ENCODE measurements at places on chromosomes 5 and 9.

- DNase-seq: no peak
Observed at GRCh38 chr5:132057498-132058255, 2.8 kb upstream of the IL3 start.

- no peak for DNase-seq
Observed at GRCh38 chr5:32869216-32869615, 158.1 kb downstream of the NPR3 start.

DNA sequence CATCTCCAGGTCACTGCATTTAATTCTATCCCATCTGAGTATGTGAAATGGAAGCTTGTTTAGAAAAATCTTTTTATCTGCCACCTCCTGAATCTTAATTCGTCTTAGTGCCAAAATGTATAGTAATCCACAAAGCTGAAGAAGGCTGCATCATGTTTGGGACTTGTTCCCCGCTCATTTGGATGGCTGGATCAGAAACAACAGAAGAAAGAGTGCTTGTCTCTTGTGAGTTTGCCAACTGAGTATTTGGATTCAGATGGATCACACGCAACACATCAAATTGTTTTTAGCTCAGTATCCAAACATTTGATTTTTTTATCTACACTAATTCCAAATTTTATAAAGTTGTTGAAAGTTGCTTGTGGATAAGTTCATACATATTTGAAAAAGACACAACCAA lies 197.2 kb upstream of the PAPPA start:
- no peak for DNase-seq

DNA sequence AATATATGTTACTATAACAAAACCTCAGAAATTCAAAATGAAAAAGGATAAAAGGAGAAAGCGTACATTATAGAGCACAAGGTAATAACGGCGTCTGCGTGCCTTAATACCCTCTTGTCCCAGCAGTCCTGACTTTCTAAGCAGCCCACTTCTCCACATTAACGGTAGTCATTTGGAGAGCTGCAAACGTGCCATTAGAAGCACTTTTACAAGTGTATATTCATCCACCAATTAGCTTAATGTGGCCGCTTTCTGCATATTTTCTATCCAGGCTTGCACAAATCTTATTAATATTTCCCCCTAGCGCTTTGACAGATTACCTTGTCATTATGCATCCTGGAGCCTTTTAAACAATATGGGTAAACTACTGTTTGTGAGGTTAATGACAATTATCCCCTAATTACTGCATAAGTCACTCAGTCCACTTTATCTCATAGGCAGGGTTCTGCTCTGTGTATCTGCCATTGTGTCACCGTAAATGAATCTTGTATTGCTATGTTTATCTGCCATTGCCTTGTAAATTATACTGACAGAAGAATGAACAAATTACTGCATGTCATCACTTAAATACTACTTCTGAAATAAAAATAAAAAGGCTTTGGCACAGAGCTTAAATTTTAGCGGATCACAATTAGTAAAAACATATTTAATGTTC lies 421.3 kb downstream of the BNC2 start:
- no peak for DNase-seq

DNA sequence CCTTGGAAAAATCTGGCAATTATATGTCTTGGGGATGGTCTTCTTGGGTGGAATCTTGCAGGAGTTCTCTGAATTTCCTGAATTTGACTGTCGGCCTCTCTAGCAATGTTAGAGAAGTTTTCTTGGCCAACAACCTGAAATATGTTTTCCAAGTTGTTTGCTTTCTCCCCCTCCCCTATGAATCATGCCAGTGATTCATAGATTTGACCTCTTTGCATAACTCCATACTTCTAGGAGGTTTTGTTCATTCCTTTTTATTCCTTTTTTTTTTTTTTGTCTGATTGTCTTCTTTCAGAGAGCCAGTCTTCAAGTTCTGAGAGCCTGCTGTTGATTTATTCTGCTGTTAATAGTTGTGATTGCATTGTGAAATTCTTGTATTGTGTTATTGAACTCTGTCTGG lies 56.7 kb upstream of the SLC44A1 start:
- no peak for DNase-seq

DNA sequence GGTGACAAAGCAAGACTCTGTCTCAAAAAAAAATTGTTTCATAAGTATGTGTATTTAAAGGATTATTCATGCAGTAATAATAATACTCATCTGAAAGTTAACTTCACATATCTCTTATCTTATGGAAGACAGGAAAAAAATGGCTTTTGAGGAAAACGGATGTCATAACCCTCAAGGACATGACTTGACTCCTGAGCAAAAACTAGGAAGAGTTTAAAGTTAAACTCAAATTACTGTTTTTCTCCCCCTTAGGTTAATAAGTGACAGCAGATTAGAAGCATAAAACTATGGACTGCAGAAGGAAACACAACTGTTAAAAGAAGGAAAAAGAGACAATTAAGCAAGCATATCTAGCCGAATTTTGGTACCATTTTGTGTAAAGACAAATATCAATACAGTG lies 16.5 kb downstream of the DHX29 start:
- no peak for DNase-seq

- DNase-seq: no peak
Observed at GRCh38 chr5:109775130-109775529, 85.4 kb downstream of the MAN2A1 start.

GRCh38 chr9:81969971-81970370 lies 18.6 kb upstream of the SPATA31D1 start:
- no peak for DNase-seq
